ENCODE measurements at places on chromosomes 12 and 14.

- DNase-seq: no peak
Measured at GRCh38 chr14:94816113-94816512, 46.2 kb upstream of the GSC start.

- no peak for DNase-seq
Measured at GRCh38 chr12:54017027-54017788, 8.4 kb downstream of the HOXC8 start.

DNA sequence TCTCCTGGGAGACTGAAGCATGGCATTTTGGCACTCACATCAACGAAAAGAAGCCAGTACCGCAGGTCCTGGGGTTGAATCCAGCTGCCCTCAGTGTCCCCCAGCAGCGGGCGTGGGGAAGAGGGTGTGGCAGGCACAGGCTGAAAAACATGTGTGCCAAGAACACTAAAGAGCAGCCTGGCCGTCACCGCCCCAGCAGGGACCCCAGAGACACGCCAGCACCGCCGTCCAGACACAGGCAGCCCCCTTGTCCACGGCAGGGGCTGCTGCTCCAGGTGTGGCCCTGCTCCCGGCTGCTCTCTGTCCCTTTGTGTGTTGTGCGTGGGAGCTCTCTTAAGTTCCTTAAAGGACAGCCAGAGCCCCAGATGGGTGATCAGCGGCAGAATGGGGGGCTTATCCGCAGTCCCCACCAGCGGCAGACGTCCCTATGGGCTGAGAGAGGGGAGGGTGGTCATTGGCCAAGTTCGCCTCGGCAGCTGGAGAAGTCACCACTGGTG, 556 bp downstream of the PHETA1 start:
- no peak for DNase-seq

- no peak for DNase-seq
Measured at GRCh38 chr12:94121886-94122285, 26.5 kb upstream of the PLXNC1 start.

DNA sequence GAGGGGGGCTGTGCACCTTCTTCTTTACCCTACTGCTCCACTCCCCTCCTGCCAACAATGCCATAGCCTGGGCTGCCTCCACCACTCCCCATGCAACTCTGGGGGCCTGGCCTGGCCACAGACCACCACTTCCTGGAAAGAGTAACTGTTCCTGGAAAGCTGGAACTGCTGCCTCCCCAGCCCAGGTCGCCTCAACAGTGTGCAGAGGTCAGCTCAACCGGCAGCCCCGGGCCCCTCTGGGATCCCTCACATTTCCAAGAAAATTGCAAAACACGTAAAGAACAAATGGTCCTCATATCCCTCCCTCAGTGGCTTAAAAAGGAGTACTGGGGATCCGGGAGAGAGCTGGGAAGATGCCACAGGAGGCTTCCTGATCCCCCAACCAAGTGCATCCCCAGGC, 22.4 kb upstream of the DIO3 start:
- no peak for DNase-seq

GRCh38 chr14:33951183-33951840, 438 bp upstream of the EGLN3 start:
- DNase-seq: no peak

DNA sequence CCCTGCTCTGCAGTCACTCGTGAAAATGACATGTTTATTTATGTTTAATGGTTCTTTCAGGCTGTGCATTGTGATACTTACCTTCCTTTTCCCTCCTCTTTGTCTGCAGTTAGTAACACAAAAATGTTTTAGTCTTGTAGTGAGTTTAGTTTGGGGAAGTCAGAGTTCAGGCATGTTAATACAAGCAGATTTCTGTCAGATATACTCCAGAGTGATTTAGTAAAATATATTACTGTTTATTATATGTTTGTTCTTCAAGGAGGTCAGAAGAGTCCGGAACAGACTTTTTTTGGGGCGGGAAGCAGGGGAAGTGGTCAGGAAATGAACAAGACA, 28.7 kb downstream of the MSRB3 start:
- DNase-seq: no peak

- no peak for DNase-seq
Measured at GRCh38 chr12:18837505-18837904, 99.6 kb downstream of the CAPZA3 start.

DNA sequence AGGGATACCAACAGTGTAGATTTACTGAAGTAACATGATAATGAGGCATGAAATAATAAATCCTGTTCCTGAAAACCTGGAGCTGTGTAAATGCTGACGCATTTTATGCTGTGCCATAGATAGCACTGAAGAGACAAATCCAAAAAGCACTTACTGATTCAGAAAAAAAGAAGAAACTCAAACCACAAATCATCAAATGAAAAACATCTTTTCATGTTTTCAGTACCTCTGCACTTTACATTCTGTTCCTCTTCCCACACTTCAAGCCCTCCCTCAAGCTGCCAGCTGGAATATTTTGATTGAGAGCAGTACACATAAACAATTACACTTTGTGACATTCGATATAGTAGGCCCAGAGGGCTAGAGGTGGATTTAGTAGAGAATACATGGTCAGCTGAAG, 362.3 kb downstream of the NAV3 start:
- no peak for DNase-seq

- DNase-seq: no peak
Measured at GRCh38 chr14:95511687-95512086, 4.8 kb downstream of the SYNE3 start.

DNA sequence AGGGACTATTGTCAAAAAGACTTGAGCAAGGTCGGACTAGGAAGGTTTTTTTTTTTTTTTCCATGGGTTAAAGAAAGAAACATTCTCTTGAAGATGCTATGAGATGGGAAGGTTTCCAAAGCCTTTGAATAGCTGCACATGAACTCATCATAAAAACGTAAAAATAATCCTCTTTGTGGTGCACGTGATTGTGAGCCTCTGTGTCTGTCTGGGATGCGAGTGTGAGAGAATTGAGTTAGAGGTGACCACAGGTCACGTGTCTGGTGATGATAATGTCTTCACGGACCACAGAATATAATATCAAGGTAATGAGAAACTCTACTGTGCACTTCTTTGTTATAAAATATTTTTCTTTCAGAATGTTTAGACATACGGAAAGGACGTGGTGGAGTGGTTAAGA, 24.3 kb upstream of the ADGRD1 start:
- DNase-seq: no peak

DNA sequence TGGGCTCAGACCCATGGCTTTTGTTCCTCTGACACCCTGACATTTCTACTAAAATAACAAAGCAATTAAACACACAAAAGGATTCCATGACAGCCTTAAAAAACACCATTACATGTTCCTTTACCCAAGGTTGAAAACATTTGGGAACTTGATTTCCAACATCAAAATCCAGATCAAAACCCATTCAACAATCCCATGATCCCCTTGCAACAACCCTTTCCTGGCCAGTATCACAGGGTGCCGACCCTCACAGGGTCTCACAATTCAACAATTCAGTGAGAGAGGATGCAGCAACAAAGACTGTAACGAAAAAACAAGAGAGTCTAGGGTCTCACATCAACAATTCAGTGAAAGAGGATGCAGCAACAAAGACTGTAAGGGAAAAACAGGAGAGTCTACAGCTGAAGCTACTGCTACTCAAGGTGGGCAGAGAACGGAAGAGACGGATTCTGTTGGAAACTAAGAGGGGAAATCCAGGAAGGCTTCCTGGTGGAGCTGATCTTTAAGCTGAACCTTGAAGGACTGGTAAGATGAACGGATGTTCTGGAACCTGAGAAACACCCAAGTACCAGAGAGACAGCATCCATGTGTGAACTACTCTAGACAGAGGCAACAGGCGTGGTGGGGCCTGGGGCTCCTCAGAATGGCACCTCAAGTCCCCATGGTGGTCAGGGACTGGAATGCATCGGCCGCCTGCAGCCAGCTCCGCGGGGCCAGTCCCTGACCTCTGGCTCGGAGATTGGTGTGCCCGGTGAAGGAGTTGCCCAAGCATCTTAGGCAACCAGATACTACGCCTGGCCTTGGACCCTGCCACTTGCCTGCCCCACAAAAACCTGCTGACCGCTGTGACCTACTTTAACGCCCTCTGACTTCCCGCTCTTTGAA, 22.7 kb upstream of the ZFP36L1 start:
- no peak for DNase-seq

- DNase-seq: no peak
Measured at GRCh38 chr12:46108721-46109120, 118.3 kb upstream of the SCAF11 start.

DNA sequence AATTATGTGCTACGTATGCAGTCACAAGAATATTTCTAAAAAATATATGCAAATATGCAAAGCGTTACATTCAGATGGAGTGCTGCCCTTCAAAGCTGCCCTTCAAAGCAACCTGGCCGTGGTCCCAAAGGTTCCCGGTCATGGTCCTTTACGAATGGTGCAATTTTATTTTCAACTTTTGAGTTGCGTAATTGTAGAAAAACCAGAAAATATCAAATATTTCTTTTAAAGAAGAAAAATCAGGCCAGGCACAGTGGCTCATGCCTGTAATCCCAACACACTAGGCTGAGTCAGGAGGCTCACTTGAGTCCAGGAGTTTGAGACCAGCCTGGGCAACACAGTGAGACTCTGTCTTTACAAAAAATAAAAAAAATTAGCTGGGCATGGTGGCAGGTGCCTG, 21.4 kb downstream of the CLSTN3 start:
- DNase-seq: no peak

DNA sequence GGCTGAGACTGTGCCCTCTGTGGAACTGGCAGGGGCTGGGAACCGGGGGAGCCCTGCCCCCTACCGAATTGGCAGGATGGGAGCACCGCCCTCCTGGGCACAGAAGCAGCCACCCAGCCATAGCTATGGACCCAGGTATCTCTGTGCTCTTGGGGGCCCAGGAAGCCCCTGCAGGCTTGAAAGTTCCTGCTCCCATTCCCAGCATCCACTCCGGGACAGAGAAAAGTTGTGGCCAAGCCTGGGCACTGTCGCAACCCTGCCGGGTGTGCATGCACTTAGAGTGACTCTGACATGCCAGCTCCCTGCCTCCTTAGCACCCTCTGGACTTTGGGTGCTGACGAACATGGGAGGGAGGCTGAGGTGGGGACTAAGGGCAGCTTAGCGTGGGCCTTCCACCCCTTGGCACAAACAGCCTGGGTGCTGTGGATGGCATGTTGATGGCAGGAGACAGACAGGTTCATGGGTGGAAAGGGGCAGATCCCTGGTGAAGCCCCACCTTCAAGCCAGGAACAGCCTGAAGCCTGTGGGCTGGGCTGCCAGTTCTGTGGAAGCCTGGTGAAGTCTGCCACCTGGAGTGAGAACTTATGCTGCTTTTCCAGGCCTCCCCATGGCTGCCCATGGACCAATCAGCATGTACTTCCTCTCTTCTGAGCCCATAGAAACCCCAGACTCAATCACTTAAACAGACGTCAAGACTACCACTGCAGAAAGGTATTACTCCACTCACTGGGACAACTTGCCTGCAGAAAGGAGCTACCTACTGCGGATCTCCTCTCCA, 279.0 kb downstream of the ATXN7L3B start:
- no peak for DNase-seq

DNA sequence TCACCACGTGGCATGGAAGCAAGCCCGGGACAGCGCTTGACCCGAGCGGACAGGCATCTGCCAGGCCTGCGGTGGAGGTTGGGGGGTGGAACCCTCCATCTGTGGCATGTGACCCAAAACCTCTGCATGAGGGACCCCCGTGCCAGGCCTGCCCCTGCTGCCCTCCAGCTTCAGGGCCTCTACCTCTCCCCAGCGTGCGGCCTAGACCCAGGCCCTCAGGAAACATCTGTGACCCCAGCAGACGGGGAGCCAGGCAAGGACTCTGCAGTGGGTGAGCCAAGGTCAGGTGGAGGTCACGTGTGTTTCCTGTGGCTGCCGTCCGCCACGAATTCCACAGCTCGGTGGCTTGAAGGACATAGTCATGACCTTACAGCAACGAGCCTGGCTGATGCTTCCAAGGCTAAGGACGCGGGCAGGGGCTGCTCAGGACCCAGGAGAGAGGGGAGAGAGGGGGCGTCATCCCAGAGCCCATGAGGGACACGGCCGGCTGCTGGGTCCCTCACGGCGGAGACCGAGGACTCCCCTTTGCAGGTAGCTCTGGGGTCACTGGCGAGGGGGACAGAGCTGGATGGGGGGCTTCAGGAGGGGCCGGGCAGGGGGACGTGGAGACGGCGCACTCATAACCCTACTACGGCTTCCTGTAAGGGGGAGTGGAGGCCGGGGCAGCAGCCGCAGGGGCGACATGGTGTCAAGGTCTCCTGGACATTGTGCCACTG, 91.5 kb downstream of the GALNT9 start:
- no peak for DNase-seq

GRCh38 chr12:92021666-92022035, 124.0 kb downstream of the BTG1 start:
- no peak for DNase-seq

DNA sequence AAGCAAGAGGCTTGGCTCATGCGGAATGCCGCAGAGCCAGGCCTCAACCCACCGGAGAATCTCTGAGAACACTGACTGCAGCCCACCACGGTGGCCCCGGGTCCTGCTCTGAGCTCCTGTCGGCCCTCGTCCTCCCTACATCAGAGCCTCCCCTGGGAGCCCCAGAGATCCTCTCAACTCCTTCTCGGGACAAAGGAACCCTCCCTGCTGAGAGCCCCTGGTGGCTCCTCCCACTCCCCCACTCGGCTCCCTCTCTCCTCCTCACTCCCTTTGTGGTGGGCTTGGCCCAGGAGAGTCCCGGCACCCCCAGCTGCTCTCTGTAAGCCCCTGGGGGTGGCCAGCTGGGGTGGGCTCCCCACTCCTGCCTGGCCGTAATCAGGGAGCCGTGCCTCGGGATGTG, 11.1 kb upstream of the INF2 start:
- no peak for DNase-seq

GRCh38 chr14:68627050-68627867, 165.6 kb downstream of the ZFP36L1 start:
- no peak for DNase-seq

DNA sequence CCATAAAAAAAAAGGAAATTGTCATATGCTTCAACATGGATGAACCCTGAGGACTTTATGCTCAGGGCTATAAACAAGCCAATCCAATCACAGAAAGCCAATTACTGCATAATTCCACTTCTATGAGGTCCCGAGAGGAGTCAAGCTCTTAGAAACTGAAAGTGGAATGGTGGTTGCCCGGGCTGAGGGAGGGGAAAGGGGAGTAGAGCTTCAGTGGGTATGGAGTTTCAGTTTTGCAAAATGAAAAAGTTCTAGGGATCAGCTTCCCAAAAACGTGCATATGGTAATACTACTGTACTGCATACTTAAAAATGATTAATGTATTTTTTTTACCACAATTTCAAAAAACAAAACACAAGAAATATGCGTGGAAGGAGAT, 52.0 kb downstream of the RNF34 start:
- DNase-seq: no peak

- no peak for DNase-seq
Measured at GRCh38 chr12:98645572-98646067, 530 bp downstream of the APAF1 start.

GRCh38 chr12:131021154-131021541, 67.4 kb downstream of the ADGRD1 start:
- no peak for DNase-seq

- no peak for DNase-seq
Measured at GRCh38 chr12:119829439-119829838, 47.7 kb downstream of the CIT start.

DNA sequence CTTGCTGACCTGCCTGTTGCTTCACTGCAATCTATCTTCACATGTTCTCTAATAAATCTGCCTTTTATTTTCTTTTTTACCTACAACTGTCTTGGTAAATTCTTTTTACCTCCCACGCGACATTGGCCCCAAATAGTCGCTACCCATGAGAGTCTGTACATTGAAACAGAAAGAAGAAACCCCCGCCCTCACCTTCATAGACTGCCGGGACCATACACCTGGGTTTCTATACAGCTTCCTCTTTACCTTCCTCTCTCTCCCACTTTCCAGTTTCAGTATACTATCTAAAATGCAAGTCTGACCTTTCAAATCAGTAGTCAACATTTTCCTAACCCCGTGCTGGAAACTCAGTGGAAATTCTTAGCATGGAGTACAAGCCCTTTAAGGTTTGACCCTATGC, 4.8 kb downstream of the SLC8A3 start:
- no peak for DNase-seq
